ENCODE measurements at places on chromosomes 2 and 18.

DNA sequence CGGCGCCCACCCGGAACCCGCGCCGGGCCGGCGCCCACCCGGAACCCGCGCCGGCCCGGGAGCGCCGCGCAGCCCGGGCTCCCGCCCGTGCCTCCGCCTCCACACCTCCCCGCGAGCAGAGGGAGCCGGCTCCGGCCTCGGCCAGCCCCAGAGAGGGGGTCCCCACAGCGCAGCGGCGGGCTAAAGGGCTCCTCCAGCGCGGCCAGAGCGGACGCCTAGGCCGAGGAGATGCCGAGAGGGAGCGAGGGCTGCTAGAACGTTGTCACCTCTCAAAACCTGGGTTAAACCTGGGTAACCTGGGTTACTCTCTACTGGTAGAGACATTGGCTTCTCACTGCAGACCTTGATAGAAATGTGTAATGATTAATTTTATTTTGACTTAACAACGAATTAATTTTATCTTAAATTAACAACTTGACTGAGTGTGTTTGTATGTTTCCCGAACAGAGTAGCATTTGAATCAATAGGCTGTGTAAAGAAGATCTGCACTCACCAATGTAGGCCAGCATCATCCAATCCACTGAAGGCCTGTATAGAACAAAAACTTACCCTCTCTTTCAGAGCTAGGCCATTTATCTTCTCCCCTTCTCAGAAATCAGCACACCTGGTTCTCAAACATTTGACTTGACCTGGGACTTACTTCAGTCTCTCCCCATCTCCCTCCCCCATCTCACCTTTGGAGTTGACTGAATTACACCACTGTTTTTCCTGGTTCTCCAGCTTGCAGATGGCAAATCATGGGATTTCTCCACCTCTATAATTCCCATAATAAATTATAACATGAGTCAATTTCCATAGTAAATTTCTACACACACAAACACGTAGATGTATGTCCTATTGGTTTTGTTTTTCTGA lies 242.7 kb downstream of the ASXL3 start:
- no peak for DNase-seq

GRCh38 chr18:53971331-53971730 lies 253.1 kb downstream of the MBD2 start:
- no peak for DNase-seq

DNA sequence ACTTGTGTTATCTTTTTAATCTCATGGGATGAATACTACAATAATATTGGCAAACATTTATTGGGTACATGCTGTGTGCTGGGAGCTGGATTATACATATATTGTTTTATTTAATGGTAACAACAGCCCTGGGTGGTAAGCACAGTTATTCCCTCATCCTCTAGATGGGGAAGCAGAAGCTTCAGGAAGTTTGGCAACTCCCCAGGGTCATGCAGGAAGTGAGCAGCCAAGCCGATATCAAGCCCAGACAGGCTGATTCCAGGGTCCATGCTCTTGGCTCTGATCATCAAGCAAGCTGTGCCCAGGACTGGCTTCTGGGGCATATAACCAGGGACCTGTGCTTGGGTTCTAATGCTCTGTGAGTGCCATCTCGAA lies 155.8 kb downstream of the ZNF516 start:
- DNase-seq, result no peak

- no peak for DNase-seq
Observed at GRCh38 chr2:106059416-106060065, 134.6 kb downstream of the UXS1 start.

DNA sequence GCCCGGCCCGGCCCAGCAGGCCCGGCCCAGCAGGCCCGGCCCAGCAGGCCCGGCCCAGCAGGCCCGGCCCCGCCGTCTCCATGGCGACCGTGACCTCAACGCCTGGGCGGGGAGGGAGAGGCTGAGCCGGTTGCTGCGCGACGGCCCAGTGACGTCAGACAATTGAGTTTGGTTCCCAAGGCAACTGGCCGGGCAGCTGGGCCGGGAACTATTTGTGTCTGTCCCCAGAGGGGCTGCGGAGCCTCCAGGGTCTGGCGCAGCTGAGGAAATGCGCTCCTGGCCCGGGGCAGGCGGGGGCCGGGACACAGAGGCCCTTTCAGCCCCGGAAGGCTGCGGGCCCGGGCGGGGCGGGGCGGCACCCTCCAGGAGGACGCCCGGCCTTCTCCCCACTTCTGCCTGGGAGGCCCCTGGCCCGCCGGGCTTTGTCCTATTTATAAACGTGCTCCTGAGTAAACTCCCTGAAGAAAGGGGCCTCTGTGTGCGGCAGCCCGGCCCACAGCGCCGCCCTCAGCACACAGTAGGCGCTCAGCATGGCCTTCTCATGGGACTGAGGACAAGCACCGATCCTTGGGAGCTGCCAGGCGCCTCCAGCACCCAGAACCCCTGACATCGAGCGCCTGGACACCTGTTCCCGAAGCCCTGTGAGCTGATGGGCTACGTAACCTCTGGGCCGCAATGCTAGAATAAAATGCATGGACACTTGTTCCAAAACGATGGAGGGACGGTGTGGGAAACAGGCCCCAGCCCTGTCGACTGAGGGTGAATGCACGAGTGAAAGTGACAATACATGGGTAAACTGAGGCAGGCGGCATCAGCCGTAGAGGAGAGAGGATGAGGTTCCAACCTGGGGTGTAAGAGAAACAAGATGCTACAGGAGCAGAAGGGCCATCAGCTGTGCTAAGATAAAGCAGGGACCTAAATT lies 12.3 kb downstream of the TEX44 start:
- no peak for DNase-seq

GRCh38 chr2:190781604-190782198 lies 98.9 kb upstream of the GLS start:
- DNase-seq, result no peak

DNA sequence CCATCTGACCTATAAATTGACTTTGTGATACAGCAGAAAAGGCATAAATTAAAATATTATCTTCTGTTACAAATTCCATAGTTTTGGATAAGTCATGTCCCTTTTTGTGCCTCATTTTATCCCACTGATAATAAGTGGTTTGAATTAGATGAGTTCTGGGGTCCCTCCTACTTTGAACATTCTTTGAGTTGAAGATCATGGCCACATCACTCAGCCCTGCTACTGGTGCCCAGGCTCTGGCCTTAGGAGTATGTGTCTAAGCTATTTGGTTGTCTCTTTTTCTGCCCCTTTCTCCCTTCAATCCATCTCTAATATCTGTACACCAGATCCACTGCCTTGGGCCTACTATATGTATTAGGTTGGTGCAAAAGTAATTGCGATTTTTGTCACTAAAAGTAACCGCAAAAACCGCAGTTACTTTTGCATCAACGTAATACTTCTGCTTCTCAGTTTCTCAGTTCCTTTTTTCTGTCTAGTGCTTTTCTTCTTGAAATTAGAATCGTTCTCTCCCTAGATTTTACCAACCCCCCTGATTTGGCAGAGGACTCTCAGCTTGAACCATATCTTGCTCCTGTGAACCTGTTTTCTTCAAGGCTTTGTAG lies 362.5 kb upstream of the TNP1 start:
- DNase-seq, result no peak

- no peak for DNase-seq
Observed at GRCh38 chr18:57542812-57543427, 43.6 kb downstream of the FECH start.

DNA sequence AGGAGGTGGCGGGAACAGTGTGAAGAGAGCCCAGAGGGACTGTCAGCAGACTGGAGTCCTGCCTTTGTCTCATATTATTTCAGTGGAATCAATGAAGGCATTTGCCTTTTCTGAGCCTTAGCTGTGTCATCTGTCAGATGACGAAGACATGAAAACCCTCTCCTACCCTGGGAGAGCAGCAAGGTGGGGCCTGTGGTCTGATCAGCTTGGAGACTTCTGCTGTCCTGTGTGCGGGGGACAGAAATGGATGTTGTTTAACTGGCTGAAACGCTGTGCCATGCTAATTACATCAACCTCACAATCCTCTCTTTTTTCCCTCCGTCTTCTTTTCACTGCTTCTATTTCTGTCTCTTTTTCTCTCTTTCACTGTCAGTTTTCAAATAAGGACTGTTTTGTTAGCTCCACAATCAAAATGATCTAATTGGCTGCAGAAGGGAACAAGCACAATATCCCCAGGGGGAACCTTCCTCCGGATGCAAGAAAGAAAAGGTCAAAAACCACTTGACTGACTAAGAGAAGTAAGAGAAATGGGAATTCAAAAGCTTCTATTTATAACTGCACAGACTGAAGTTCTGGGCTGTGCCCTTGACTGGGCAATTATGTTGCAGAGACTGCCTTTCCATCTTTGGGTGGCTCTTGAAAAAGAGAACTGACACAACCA lies 340.1 kb downstream of the CLIP4 start:
- DNase-seq, result no peak

Measured in cortex of kidney (tissue), 1 donor.